Stimulated activated CD4-positive, alpha-beta T cell treated with anti-CD3 and anti-CD28 coated beads, Interleukin-2, amount 100 ng/mL, for 24 hours (primary cell): ENCODE measurements at places on chromosomes 12 and 14.

DNA sequence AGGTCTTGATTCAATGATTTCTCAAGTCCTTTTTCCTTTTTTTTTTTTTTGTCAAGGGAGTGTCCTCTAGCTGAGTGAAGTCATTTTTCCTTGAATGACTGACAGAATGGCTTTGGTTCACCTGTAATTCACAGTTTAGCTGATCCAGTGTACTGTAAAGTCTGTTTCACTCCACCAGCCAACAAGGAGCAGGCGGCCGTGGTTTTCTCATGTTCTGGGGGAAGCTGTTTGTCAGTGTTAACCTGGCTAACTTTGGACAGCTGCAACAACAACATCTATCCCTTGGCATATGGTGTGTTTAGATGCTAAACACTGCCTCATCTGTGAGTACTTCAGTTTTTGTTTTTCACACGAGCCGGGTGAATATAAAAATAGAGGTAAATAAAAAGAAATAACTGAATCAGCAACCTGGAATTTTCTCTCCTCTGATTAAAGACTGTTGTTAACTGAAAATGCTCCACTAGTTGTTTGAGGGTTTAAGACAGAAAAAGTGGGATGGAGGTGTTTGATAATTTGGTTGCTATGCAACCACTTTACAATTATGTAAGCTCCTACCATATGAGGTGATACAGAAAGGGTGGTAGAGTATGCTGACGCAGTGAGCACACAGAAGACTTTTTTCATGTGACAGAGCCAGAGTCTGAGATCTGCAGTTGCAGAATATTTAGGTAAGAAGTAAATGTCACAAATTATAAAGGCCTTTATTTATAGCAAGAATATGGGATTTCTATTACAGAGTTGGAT lies 50.3 kb upstream of the SLC2A13 start:
- no peak for DNase-seq

- DNase-seq, result peak; percentile 31
Measured at GRCh38 chr14:92973261-92973797, 50.4 kb downstream of the CHGA start.

DNA sequence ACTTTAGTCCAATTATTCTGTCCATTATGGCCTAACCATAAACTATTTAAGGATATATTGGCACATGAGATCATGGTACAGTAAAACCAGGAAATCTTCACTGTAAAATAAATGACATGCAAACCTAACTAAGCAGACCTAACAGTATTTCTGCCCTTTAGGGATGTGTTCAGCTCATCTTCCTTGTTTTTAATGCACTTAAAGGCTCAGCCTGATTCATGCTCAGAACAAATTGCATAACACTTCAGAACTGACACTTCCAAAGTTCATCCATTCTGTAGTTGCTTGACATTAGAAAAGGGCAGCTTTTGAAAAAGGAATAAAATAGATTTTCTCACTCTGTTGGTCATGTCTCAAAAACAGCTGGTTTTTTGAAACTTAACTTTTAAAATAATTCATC lies 708.5 kb downstream of the C12orf50 start:
- no peak for DNase-seq

GRCh38 chr12:26135571-26135970 lies 10.7 kb upstream of the BHLHE41 start:
- no peak for DNase-seq

- no peak for DNase-seq
Measured at GRCh38 chr12:106323537-106323936, 21.0 kb downstream of the TCP11L2 start.

- DNase-seq, result no peak
Measured at GRCh38 chr14:95668235-95668772, 17.9 kb upstream of the TCL1B start.

GRCh38 chr14:60204104-60204842 lies 39.1 kb upstream of the DHRS7 start:
- DNase-seq, result no peak

- DNase-seq, result no peak
Measured at GRCh38 chr14:82094829-82095345, 561.2 kb upstream of the SEL1L start.

- no peak for DNase-seq
Measured at GRCh38 chr12:110762891-110763290, 20.2 kb upstream of the PPP1CC start.

GRCh38 chr14:62301911-62302310 lies 539.7 kb downstream of the SNAPC1 start:
- DNase-seq, result no peak

GRCh38 chr14:57153286-57153685 lies 115.4 kb downstream of the EXOC5 start:
- DNase-seq, result no peak

- DNase-seq, result no peak
Measured at GRCh38 chr14:74195623-74196022, 43.6 kb upstream of the VSX2 start.

DNA sequence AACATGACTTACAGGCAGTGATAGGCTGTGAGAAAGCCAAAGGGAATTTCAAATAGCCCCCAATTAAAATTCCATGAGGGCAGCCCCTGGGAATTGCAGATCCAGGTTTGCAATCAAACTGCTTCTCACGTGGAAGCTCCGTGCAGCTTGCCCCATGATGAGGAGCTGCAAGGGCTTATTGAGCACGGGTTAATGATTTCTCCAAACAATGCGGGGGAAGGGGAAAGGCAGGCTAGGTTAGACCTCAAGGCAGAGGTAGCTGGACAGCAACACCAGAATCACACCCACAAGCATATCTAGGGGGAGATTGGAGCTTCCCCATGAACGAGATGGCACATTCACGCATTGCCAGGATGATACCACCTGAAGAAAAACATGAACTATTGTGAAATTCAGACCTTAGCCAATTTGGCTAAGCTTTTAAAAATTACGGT lies 5.0 kb upstream of the DUSP6 start:
- no peak for DNase-seq

DNA sequence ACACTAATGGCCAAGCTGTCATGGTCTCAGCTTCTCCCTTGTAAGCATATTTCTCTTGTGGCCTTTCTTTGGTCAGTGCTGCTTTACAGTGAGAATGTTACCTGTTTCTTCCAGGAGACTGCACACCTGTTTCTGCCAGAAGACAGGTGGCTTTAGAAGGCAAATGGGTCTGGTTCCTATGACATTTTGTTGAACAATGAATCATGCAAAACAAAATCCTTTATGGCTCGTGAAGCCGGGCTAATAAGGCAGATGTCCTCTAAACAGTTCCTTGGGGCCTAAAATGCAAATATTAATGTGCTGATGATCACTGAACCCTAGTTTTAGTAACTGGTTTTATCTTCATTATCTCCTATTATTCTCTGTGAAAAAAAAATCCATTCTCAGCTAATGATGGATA lies 927.6 kb downstream of the GALC start:
- no peak for DNase-seq

- DNase-seq, result no peak
Measured at GRCh38 chr14:92575061-92575747, 61.6 kb downstream of the RIN3 start.

DNA sequence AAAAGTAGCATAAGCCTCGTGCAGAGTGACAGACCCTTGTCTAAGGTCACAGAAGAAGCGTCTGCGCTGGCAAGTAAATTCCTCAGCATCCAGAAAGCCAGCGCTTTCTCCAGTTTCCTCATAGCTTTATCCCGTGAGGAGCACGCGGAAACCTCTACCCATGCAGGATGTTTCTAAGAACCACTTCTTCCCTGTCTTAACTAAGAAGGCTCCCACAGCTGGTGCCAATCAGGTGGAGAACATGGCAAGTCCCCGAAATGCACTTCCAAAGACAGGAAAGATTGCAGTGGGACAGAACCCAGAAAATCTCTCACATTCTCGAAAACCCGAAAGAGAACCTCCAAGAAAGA lies 968 bp upstream of the ARID4A start:
- peak; percentile 31 for DNase-seq

DNA sequence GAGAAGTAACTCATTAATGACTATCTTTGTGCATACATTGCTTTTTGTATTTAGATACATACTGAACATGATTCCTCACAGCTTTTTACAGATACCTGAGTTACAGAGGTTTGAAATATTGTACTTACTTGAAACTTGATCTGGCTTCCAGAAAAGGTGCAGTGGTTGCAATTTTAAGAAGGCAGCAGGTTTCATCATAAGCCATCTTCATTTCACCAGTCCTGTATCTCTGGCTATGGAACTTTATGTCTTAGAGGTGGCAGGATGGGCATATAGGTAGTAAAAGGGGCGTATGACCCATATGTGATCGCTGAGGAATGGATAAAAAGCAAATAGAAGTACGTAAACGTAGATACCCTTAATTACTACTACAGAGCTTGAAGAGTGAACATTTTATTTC lies 13.7 kb downstream of the ZBTB1 start:
- DNase-seq, result no peak

DNA sequence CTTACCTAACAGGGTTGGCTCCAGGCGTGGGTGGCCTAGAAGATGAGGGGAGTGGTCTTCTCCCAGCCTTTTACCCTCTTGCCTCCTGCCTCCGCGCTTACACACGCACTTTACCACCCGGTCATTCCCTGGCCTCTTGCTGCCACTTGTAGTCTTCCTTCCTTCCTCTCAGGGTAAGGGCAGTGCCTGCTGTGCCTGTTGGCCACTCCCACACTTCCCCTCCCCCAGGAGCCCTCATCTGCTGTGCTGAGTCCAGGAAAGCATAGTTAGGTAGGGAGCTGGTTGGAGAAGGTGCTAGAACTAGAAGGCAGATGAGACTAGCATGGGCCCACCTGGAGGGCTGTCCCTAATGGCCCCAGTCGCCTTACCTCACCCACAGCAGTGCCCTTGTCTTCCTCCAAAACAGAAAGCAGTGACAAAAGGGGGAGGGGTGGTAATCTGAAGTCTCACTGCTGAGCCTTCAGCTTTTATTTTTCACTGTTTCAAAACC lies 54.3 kb upstream of the SRSF5 start:
- no peak for DNase-seq

- DNase-seq, result no peak
Measured at GRCh38 chr12:76685246-76685678, 78.7 kb upstream of the ZDHHC17 start.

DNA sequence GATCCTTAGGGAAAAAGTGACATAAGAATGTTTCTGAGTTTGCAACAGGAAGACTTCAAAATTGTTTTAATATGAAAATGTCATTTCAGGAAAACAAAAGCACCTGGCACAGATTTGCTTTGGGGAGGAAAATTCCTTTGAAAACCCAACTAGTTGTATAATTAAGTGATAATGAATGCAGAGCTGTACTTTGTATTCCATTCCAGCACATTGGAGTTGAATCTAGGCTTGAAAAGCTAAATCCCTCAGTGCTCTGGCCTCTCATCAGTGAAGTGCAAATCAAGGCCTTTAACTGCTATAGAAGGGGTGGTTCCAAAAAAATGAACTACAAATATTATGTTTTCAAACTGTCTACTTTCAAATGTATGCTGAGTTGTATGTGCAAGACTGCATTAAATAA lies 19.6 kb upstream of the C12orf42 start:
- no peak for DNase-seq

DNA sequence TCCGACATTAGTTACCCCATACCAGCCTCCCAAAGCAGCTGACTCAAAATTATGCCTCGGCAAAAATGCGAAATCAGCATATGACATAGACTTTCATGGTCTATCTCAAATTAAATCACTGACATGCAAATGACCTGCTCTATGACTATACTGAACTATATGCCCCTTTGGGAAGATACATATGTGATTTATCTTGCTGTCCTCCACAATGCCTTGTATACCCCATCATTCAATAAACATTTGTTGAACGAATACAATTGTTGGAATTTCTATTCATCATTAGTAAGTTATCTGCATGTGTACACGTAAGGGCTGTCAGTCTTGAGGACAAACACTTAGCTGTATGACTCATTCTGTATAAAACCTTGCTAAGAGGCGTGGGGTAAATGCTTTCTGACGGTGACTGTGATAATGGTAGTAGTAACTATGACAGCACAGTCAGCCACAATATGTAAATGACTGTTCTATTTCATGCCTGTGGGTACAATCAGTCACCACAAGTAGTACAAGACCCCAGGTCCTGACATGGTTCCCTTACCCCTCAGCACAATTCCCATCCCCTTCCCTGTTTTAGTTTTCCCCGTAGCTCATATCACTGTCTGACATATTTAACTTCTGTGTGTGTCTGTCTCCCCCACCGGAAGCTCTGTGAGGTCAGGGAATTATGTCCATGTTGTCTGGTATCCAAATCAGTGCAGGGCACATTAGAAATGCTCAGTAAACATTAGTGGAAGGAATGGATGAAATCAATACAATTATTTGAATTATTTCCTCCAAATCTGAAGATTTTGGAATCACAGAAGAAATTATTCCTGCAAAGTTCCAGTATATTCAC lies 42.8 kb downstream of the STXBP6 start:
- DNase-seq, result no peak

DNA sequence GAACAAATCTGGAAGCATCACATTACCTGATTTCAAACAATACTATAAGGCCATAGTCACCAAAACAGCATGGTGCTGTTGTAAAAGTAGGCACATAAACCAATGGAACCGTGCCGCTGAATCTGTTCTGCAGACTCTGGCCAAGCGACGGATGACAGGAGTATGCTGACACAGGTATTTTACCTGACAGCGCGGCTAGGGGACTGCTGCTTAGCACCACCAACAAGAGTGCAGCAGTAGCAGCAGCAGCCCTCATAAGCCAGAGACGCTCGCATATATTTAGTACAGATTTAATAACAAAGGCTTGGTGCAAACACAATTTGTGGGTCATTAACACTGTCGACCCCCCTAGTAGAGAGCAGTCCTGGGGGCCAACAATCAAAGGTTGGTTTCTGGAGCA lies 677.6 kb upstream of the LMO3 start:
- no peak for DNase-seq

DNA sequence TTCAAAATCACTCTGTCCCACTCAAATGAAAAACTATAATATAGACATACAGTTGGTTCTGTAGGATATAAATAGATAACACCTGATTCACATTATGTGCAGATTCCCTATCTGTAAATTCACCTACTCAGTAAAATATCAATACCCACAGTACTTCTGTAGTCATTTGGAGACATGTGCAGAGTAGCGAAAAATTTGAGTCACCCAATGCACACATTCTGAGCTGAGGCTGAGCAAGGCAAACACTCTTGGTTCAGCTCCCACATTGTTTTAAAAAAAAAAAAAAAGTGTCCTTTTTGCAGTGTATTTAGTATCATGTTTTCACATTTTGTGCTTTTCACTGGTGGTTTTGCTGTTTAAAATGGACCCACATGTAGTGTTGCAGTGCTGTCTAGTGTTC lies 27.3 kb upstream of the BBS10 start:
- no peak for DNase-seq

- DNase-seq, result no peak
Measured at GRCh38 chr12:14373217-14373616, 7.7 kb downstream of the ATF7IP start.

- DNase-seq, result peak; percentile 14
Measured at GRCh38 chr12:104551-105081, 38.0 kb downstream of the IQSEC3 start.

GRCh38 chr12:81350309-81350708 lies 272.4 kb downstream of the ACSS3 start:
- no peak for DNase-seq
